Aorta (tissue), 5 donors: ENCODE measurements at places on chromosomes 3 and 15. TPM values are rescaled to one million over a fixed set of nuclear protein-coding genes. Genes with fewer than 3 reads are reported as not detected.
A peak's percentile ranks its signal among the peaks of the same experiment; 100 is the strongest.

- H3K27ac ChIP-seq, result no peak overlapping the region
- DNase-seq, result peak; percentile 31
- no peaks in the 10 kb centered on the region for H3K27me3 ChIP-seq
- H3K36me3 ChIP-seq, result no peaks in the 10 kb centered on the region
Measured at GRCh38 chr3:126149256-126149902, 31.0 kb downstream of the ALDH1L1 start.

DNA sequence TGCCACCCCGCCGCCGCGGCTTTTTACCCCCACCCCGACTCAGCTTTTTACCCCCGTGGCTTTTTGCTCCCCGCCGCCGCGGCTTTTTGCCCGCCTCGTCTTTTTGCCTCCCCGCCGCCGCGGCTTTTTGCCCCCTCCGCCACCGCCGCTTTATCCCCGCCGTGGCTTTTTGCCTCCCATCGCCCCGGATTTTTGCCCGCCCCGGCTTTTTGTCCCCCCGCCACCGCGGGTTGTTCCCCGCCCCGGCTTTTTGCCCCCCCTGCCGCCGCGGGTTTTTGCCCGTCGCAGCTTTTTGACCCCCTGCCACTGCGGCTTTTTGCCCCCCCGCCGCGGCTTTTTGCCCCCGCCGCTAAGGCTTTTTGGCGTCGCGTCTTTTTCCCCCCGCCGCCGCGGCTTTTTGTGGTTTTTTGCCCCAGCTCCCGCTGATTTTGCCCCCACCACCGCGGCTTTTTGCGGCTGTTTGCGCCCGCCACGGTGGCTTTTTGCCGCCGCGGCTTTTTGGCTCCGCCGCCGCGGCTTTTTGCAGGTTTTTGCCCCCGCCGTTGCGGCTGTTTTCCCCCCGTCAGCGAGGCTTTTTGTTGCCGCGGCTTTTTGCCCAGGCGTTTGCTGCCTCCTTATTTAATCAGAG, 597.2 kb downstream of the GOLGA6L6 start:
- H3K4me1 ChIP-seq, result no peaks in the 10 kb centered on the region
- DNase-seq, result no peak
- no peaks in the 10 kb centered on the region for H3K36me3 ChIP-seq
- no peaks in the 10 kb centered on the region for H3K27me3 ChIP-seq

DNA sequence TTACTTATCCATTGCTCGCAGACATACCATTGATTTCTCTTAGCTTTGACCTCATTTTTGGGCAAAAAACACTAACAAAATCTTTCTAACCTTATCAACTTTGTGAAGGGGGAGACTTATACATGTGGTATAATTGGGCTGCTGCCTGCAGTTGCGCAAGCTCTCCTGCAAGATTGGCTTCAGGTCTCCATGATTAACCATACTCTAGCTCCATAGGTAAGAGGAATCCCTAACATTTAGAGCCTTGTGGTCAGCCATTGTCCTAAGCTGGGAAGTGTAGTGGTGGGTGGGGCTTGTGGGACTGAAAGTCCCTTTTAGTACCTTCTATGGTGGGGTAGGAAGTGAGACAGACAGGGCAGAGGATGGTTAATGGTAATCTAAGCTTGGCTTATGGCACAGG, 179.6 kb upstream of the THRB start:
- H3K4me1 ChIP-seq, result no peaks in the 10 kb centered on the region
- H3K27ac ChIP-seq, result no peak overlapping the region
- no peak overlapping the region for H3K4me3 ChIP-seq
- no peaks in the 10 kb centered on the region for H3K27me3 ChIP-seq
- no peak for DNase-seq

- no peak overlapping the region for H3K27ac ChIP-seq
- H3K36me3 ChIP-seq, result no peaks in the 10 kb centered on the region
- no peak for DNase-seq
- H3K4me1 ChIP-seq, result no peaks in the 10 kb centered on the region
Measured at GRCh38 chr3:190345027-190345821, 23.0 kb upstream of the CLDN1 start.

DNA sequence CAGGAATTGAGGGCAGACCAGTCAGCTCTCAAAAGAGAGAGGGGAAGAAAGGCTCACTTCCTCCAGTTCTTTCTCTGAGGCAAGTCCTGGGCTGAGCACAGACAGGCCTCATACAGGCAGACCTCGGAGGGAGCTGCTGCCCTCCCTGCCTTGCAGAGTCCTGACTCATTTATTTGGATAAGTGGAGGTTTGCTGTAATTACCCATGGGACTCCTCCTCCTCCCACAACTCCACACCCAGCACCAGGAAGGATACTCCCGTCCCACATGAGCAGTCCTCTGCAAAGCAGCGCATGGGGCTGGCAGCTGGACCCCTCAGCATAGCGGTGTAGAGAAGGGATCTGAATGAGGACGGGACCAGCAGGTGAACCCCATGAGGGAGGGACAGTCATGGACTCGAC, 13.4 kb upstream of the SCN10A start:
- H3K27me3 ChIP-seq, result no peaks in the 10 kb centered on the region
- no peaks in the 10 kb centered on the region for H3K36me3 ChIP-seq
- no peak overlapping the region for H3K4me3 ChIP-seq
- no peak for DNase-seq

DNA sequence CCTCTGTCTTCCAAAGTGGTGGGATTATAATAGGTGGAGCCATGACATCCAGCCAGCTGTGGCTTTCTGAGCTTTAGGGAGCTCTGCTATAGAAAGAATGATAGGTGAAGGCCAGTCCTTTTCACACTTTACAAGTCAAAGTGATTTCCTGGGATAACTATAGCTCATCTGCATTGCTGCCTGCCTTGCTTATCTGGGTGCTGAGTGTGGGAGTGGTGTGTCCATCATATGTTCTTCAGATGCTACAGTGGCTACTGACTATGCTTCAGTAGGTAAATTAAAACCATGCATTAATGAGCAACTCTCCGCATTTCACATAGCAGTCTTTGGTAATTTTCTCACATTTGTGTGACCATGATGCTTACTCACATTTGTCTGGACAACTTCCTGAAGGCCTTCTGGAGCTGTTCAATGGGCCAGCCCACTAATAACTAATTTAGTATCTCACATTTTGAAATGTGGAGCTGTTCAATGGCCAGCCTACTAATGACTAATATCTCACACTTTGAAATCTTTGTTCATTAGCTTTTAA, 23.4 kb downstream of the RHOA start:
- H3K27ac ChIP-seq, result no peak overlapping the region
- H3K4me1 ChIP-seq, result peaks cover 3% of the 10 kb centered on the region
- no peaks in the 10 kb centered on the region for H3K27me3 ChIP-seq
- no peak for DNase-seq

DNA sequence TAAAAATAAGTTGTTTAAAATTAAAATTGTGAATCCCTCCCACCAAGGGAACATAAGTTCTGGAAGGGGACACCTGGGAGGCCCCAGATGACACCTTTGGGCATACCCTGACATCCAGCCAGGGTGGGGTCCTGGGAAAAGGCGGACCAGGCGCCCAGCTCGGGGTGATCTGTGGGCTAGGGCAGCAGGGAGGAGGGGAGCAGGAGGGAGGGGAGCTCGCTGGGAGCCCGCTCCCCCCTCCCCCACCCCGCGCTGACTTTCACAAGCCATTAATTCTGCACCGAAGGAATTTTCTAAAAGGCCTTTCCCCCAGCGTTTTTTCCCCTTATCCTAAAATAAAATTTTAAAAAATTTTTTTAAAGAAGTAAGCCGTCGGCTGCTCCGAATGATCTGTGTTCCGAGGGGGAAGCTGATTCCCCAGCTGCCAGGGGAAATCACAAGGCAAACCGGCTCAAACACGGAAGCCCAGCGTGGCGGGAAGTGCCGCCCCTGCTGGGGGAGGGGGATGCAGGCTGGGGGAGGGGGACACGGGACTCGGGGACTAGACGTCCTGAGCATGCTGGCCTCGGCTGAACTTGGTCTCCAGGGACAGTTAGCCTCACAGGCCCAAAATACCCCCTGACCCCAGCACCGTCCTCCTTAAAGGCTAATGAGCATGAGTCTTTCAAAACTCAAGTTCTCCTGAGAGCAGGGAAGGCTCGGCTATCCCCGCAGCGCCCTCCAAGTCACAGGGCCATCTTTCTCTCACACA, 13.9 kb downstream of the PLXND1 start:
- H3K36me3 ChIP-seq, result no peaks in the 10 kb centered on the region
- H3K27me3 ChIP-seq, result no peaks in the 10 kb centered on the region
- DNase-seq, result peak; percentile 93
- no peak overlapping the region for H3K27ac ChIP-seq
- H3K4me1 ChIP-seq, result no peaks in the 10 kb centered on the region

- H3K4me1 ChIP-seq, result no peaks in the 10 kb centered on the region
- H3K4me3 ChIP-seq, result no peak overlapping the region
- H3K27ac ChIP-seq, result no peak overlapping the region
- no peak for DNase-seq
- H3K27me3 ChIP-seq, result no peaks in the 10 kb centered on the region
- no peaks in the 10 kb centered on the region for H3K36me3 ChIP-seq
Measured at GRCh38 chr3:71468311-71469137, 115.0 kb downstream of the FOXP1 start.

GRCh38 chr15:29945943-29946596, 123.8 kb upstream of the TJP1 start:
- no peaks in the 10 kb centered on the region for H3K36me3 ChIP-seq
- DNase-seq, result no peak
- H3K4me3 ChIP-seq, result no peak overlapping the region
- no peak overlapping the region for H3K27ac ChIP-seq
- no peaks in the 10 kb centered on the region for H3K27me3 ChIP-seq

DNA sequence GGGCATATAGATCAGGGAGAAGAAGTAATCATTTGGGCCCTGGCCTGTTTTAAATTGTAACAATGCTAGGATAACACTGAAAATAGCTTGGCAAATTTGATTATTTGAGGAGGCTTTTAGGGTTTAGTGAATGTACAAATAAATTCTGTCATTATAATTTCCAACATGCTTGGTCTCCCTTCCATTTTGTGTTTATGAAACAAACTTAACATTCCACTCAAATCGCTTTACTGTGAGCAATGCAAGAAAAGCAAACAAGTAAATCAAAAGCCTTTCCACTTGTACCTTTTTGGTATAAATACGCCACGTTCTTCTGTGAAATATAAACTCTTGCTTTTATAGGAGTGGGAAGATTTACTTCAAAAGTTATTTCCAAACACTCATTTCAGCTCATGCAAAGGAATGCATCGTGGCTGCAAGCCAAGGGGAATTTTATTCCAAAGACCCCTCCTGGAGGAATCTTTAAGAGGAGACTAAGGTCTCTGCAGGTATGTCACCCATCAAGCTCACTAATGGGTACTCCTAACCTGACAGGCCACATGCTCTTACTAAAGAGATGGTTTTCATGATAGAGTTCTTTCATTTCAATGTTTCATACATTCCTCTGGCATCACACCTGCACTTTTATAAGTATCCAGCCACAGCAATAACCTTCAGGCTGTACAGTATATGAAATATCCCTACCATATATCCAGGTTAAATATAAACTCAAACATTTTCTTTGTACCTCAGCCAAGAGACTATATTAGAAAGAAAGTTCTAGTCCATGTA, 115.2 kb downstream of the P3H2 start:
- no peaks in the 10 kb centered on the region for H3K27me3 ChIP-seq
- H3K36me3 ChIP-seq, result no peaks in the 10 kb centered on the region
- H3K4me3 ChIP-seq, result no peak overlapping the region
- H3K27ac ChIP-seq, result no peak overlapping the region
- DNase-seq, result no peak

- peak overlapping the region; percentile 9 for H3K27ac ChIP-seq
- no peaks in the 10 kb centered on the region for H3K36me3 ChIP-seq
- H3K4me1 ChIP-seq, result peaks cover 14% of the 10 kb centered on the region
- no peak for DNase-seq
- H3K4me3 ChIP-seq, result no peak overlapping the region
Measured at GRCh38 chr3:25035526-25035925, 392.5 kb upstream of the RARB start.

GRCh38 chr3:4885316-4885715, 93.9 kb upstream of the BHLHE40 start:
- no peak overlapping the region for H3K4me3 ChIP-seq
- H3K27me3 ChIP-seq, result no peaks in the 10 kb centered on the region
- H3K27ac ChIP-seq, result no peak overlapping the region
- no peaks in the 10 kb centered on the region for H3K4me1 ChIP-seq

DNA sequence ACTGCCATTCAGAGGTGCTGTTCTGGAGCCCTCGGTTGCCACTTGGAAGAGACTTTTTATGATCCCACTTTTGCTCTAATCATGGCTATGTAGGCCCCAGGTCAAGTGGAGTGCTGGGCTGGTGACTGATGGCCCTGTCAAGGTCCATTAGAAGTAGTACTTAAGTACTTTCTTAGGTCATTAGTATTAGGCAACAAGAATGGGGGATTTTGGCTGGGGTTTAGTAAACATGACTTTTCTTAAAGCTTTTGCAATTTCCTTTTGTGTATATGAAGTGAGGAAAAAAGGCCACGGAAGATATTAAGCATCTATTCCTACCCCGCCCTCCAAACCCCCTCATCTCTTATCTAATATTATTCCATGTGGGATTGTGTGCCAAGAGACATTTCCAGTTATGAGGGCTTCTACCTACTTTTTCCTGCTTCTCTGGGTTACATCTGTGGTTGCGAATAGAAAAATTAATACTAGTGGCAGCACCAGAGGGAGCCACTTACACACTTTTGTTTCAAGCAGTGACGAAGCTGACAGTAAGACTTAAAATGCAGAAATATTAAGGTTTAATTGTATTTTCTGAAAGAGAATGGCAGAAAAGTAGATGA, 13.9 kb downstream of the NLGN1 start:
- no peaks in the 10 kb centered on the region for H3K27me3 ChIP-seq
- no peak overlapping the region for H3K4me3 ChIP-seq
- no peaks in the 10 kb centered on the region for H3K4me1 ChIP-seq
- no peak for DNase-seq
- H3K27ac ChIP-seq, result no peak overlapping the region

DNA sequence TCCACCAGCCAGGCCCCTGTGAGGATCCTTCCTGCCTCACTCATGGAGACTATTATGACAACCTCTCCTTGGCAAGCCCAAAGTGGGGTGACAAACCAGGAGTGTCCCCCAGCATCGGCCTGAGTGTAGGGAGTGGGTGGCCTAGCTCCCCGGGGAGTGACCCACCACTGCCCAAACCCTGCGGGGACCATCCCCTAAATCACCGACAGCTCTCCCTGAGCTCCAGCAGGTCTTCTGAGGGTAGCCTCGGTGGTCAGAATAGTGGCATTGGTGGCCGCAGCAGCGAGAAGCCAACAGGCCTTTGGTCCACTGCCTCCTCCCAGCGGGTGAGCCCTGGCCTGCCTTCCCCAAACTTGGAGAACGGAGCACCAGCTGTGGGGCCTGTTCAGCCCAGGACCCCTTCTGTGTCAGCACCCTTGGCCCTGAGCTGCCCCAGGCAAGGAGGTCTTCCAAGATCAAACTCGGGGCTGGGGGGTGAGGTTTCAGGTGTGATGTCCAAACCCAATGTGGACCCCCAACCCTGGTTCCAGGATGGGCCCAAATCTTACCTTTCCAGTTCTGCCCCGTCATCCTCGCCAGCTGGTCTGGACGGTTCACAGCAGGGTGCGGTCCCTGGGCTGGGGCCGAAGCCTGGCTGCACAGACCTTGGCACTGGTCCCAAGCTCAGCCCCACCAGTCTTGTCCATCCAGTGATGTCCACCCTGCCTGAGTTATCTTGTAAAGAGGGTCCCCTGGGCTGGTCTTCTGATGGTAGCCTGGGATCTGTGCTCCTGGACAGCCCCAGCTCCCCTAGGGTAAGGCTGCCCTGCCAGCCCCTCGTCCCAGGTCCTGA, 1.0 kb downstream of the LIMD1 start:
- peak; percentile 75 for DNase-seq
- H3K27me3 ChIP-seq, result no peaks in the 10 kb centered on the region
- no peaks in the 10 kb centered on the region for H3K4me1 ChIP-seq
- no peaks in the 10 kb centered on the region for H3K36me3 ChIP-seq

Gene PSTPIP1
- total RNA-seq, result 42.9 TPM

Gene NEIL1
- total RNA-seq, result 45.5 TPM

Gene CASR
- total RNA-seq, result not detected

Gene CPEB1
- 1.1 TPM for total RNA-seq

Gene TM6SF1
- 7.9 TPM for total RNA-seq

Gene AMOTL2
- 82.1 TPM for total RNA-seq

Gene GOLGA8S
- total RNA-seq, result 1.4 TPM

Gene INKA1
- 5.5 TPM for total RNA-seq

Gene CNTN4
- 59.7 TPM for total RNA-seq
